ENCODE measurements at places on chromosomes 5 and 9.
A peak's percentile ranks its signal among the peaks of the same experiment; 100 is the strongest.

GRCh38 chr5:114407783-114408182 is 45.9 kb downstream of the KCNN2 start:
- DNase-seq = no peak

DNA sequence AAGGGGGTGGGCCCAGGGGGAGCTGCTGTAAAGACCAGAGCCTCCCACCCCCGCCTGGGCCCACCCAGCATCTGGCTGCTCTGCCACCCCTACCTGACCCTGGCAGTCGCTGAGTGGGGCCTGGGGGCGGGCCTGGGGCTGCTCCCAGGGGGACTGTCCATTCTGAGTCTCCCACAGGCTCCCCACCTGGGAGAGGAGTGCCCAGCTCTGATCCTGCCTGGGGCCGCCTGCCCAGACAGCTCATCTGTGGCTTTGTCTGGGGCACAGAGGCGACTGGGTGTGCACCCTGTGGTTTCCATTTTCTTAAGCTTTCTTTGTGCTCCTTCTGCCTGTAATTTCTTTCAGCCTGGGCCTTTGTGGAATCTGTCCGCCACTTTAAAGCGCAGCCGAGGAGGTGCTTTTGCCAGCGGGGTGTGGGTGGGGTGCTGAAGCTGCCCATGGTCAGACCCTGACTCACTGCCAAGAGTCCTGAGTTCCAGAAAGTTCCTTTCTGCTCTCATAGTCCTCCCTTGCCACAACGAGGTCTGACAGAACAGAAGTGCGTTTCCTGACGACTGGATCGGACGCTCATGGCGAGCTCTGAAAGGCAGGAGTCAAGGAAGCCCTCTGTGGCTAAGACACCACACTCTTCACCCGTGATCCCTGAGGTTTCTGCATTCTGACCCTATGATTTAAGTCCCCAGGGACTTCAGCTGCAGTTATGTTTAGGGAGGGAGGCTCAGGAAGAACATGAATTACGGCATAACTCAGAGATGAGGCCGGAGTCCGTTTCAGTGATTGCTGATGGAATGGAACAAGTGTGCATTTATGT is 225.0 kb downstream of the FANCC start:
- DNase-seq = no peak

- no peak for DNase-seq
Observed at GRCh38 chr9:69395718-69396117, 70.7 kb downstream of the ENTREP1 start.

- no peak for DNase-seq
Observed at GRCh38 chr5:168151041-168151440, 140.4 kb upstream of the WWC1 start.

GRCh38 chr5:139445325-139446170 is 6.2 kb upstream of the DNAJC18 start:
- DNase-seq = no peak

GRCh38 chr5:64190562-64191306 is 25.1 kb downstream of the RNF180 start:
- DNase-seq = no peak

- DNase-seq = no peak
Observed at GRCh38 chr5:174204535-174205313, 159.2 kb downstream of the NSG2 start.

GRCh38 chr9:34589636-34590380 is at the start of gene CNTFR:
Gene CNTFR (minus strand): TSS chr9:34589724. CDS start chr9:34568981, 20,743 bp downstream.
- peak; percentile 39 for DNase-seq

GRCh38 chr9:111961009-111961408 is 64.4 kb downstream of the UGCG start:
- no peak for DNase-seq

- no peak for DNase-seq
Observed at GRCh38 chr5:1507014-1507375, 16.8 kb downstream of the LPCAT1 start.

DNA sequence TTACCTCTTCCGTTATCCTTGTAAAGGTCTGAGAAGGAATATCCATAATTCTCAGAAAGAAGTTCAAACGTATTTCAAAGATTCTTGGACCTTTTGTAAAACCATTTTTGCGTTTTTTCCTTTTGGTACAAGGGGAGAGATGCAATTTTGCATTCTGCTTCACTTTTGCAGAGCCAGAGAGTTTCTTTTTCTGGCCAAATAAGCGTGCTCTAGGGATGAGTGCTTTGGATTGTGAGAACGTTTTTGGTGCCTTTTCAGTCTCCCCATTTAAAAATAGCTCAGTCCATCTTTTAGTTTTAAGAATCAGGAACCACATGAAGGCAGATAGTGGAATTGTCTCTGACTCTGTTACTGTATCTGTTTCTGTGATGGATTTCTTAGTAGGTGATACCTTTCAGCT is 1.5 kb downstream of the ARHGAP26 start:
- DNase-seq = no peak

DNA sequence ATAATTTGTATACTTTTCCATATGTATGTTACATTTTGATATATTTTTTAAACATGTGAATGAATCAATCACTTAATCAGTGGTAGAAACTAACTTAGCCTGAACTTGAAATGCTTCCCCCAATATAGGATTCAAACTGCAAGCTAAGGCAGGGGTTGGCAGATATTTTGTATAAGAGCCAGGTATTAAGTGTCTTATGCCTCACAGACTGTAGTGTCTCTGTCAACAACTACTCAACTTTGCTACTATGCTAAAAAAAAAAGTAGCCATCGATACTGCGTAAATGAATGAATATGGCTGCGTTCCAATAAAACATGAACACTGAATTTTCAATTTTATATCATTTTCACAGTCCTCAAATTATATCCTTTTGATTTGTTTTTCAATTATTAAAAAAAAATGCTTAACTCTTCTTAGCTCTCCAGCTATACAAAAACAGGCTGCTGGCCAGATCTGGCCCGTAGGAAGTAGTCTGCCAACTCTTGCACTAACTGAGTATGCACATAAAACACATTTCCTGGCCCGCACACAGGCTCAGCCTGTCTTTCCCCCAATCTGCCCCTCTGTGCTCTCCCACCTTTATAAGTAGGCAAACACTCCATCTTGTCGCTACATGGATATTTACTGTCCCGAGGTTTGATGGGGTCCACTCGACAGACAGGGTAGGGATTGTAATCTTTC is 91.8 kb downstream of the SAXO1 start:
- no peak for DNase-seq

DNA sequence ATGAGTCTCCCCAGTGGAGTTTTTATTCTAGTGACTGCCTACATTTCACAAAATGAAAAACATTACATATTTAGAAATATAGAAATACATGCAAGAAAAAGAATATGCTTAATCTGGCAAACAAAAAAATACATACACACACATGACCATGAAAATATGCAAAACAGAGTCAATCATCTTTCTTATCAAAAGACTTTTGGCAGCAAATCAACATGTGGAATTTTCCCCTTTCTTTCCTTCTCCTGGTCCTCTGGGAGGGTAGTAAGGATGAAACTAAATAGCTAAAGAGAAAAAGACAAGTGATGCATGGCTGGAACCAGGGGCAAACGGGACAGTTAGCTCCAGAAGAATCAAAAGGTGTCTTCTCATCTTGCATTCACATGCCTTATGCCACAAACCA is 69.4 kb downstream of the APBA1 start:
- DNase-seq = no peak

GRCh38 chr9:130995086-130996011 is 13.6 kb upstream of the LAMC3 start:
- no peak for DNase-seq

- DNase-seq = no peak
Observed at GRCh38 chr5:140106101-140106500, 7.8 kb upstream of the PURA start.

DNA sequence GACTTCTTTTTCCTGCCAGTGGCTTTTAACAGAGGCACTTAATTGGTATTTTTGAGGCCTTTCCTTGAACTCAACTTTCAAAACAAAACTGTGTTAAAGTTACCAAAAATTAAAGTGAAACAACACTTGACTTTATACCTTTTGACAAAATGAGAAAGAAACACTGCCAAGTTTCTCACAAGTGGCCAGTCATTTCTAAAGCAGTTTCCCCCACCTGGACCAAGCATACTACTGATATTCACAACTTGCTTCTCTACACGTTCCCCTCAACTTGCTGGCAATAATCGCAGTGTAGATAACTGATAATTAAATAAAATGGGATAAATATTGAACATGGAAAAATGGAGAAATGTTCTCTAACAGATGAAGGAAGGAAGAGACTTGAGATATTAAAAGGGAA is 135.7 kb downstream of the TLR4 start:
- no peak for DNase-seq

DNA sequence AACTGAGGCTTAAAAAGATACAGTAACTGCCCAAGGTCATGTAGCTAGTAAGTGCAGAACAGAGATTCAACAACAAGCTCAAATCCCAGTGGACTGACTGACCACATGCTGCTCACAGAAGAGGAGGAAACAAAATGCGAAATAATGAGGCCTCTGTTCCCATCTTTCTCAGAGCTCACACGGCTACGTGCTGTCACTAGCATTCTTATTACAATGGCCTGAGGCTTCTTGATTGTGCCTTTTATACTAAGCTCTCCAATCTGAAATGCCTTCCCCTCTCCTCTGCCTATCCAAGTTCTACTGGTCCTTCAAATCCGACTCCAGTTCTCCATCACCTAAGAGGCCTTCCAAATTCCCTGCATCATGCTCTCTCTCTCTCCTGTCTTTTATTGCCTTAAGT is 26.0 kb downstream of the SGTB start:
- peak; percentile 7 for DNase-seq

- DNase-seq = no peak
Observed at GRCh38 chr9:136606687-136607333, 55.9 kb upstream of the EGFL7 start.

- no peak for DNase-seq
Observed at GRCh38 chr5:76579166-76579937, 43.9 kb downstream of the F2RL2 start.

DNA sequence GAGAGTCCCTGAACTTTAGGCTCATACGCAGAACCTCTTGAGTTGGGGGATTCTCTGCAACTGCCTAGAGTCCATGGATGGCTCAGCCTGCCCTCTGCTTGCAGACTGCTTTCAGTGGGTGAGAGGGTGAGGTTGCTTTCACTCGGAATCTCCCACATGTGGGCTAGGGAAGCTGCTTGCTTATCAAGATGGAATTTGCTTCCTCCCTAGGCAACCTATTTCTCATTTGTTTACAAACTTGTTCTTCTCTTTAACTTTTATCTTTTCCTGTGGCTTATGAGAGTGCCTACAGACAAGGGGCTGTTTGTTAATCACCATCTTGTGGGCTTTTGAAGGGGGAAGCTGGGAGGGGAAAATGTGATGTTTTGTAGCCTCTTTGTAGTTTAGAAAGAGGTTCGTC is 10.0 kb downstream of the TLE4 start:
- DNase-seq = no peak

- no peak for DNase-seq
Observed at GRCh38 chr5:63240063-63240755, 661.6 kb downstream of the LRRC70 start.

GRCh38 chr9:91033797-91034196 is 232.2 kb downstream of the SYK start:
- no peak for DNase-seq

DNA sequence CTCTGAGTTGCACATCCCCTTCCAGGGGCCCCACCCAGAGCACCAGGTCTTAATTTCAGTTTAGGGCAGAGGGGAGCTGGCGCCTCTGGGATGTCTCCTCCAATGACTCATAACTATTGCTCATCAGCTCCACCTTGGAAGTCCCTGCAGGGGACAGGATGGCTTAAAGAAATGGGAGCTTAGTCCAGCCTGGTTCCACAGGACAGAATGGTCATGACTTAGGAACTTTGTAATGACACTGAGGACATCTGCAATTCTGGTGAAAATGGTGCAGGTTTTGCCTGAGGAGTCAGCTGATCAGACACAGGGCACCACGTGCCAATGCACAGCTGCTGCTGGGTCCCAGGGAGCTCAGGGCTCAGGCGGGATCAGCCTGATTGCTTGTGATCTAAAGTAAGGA is 16.4 kb upstream of the PPP1R26 start:
- DNase-seq = no peak

- no peak for DNase-seq
Observed at GRCh38 chr5:158116965-158117364, 258.0 kb upstream of the CLINT1 start.

GRCh38 chr9:91771027-91771426 is 179.0 kb downstream of the ROR2 start:
- no peak for DNase-seq

DNA sequence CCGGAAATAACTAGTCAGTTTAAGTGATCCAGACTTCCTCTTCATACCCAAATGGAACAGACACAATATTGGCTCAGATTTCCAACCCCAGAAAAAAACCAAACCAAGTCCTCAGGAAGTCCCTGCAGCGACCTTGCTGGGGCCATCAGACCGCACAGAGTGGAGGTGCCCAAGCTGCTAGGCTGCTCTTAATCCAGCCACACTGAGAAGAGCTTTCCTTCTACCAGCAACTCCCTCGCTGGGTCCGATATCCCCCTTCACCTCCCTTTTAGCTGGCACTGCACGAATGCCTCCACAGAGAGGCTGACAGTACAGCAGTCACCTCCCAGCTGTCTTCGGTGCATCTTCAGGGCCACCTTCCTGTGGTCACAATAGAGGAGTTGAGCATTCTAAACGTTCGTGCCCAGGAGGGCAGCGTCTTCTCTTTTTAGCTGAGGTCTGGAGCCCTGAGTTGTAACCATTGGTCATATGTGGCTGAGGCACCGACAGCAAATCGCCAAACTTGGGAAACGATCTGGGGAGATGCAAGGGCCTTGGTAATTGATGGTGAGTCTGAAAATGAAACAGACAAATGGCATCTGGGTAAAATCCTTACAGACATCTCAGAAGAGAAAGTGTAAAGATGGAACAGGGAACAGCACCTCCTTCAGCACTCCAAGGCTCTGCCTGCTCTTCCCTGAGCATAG is 5.7 kb downstream of the NAIF1 start:
- no peak for DNase-seq

DNA sequence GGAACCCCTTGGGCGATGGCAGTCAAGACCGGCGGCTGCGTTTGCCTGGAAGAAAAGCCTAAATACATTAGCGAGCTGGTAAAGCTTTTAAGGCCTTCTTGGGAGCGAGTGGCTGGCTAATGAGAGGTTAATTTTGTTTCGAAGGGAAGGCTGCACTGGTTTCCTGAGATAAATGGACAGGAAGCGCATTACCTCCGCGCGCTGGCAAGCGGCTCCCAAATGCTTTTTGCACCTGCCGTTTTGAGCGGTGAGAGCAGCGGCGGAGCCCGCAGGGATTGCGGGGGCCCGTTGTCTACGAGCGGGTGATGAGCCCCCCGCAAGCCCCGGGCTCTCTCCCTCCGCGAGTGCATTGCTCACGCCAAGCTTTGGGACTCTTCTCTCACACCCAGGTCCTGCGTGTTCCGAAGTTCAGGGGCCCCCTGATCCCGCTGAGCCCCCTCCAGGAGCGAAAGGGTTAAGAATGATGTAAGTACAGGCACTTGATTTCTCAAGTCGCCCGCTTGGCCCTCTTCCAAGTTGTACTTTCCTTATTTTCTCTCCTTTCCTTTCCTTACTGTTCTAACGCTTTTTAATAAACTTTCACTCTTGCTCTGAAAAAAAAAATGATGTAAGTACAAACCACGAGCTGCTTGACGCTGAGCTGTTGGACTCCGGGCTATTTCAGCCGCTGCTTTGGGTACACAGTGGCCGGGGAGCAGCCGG is 3.1 kb upstream of the RGMB start:
- peak; percentile 56 for DNase-seq

All from nucleus accumbens (tissue), 56 donors.